ENCODE measurements at places on chromosomes 6 and 20. TPM values are rescaled to one million over a fixed set of nuclear protein-coding genes. Genes with fewer than 3 reads are reported as not detected.

DNA sequence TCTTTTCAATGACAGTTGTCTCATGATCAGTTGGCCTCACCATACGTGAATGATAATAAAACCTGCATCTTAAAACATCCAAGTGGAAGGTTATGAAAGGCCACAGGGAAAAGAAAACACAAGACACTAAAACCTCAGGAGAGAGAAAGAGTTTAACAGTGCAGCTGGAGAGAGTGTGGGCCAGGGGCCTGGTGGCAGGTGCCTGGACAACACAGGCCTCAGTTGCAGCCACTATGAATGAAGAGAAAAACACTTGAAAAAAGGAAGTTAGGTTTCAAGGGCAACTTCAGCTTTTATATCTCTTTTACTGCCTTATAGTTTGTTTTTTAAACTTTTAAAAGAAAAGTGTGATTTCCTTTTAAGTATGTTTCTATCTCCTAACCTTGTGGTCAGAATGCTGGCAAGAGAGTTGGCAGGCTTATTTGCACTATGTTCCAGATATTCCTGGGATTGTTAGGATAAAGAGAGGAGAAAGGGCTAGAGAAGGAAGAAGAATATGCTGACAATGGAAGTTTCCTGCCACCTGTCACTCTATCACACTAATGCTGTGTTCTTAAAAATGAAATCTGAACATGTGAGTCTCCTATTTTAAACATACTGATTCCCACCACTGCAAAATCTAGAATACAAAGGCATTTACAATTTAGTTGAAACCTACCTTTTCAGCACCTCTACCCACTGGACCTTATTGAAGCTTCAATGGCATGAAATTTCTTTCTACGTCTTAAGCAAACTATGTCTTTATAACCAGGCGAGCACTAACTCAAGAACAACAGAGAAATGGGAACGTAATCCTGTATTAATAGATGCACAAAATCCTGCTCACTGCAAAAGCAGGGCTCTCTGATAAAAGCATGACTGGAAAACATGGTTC lies 222.4 kb downstream of the CD83 start:
- H3K4me3 ChIP-seq, result no peak overlapping the region
- H3K36me3 ChIP-seq, result no peaks in the 10 kb centered on the region
- no peak overlapping the region for H3K27ac ChIP-seq
- no peaks in the 10 kb centered on the region for H3K27me3 ChIP-seq
- DNase-seq, result no peak

DNA sequence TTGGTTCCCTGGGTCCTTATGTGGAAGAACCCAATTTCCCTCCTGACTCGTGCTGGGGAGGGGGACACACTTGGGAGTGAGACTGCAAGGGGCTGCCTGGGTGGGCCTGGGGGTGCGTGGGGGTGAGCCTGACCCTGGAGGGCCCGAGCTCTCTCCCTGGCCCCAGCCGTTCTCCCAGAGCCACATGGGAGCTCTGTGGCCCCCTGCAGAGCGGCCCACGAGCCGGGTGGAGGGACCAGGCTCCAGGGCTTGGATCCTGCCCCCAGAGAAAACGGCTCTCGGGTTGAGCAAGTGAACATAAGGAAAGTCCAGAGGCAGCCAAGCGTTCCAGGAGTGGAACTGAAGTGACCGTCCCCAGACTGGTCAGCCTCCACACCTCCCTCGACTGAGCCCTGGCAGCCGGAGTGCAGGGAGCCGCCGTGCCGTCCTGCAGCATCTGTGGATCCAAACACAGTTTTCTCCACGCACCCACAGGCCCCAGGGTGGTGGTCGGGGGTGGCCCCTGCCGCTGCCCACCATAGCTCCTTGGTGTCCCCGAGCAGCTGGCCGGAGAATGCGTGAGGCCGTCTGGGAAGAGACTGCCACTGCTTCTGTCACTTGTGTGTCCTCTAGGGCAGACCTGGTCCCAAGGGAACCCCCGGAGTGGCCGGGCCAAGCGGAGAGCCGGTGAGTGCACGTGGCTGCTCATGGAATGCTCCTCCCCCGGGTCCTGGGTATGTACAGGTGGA lies 10.6 kb downstream of the COL9A3 start:
- H3K27ac ChIP-seq, result no peak overlapping the region
- H3K27me3 ChIP-seq, result no peaks in the 10 kb centered on the region
- no peak overlapping the region for H3K4me3 ChIP-seq
- peaks cover 11% of the 10 kb centered on the region for H3K4me1 ChIP-seq
- no peak for DNase-seq

- no peaks in the 10 kb centered on the region for H3K36me3 ChIP-seq
- H3K27me3 ChIP-seq, result no peaks in the 10 kb centered on the region
- no peak overlapping the region for H3K4me3 ChIP-seq
- no peak overlapping the region for H3K27ac ChIP-seq
Observed at GRCh38 chr6:103167345-103168071, 1692.2 kb downstream of the HACE1 start.

The SRSF12 gene
- 1.8 TPM for total RNA-seq

GRCh38 chr6:142885182-142885867 lies 59.7 kb downstream of the HIVEP2 start:
- no peaks in the 10 kb centered on the region for H3K36me3 ChIP-seq
- peak; percentile 26 for DNase-seq
- H3K4me3 ChIP-seq, result peak overlapping the region; percentile 53
- no peaks in the 10 kb centered on the region for H3K4me1 ChIP-seq

DNA sequence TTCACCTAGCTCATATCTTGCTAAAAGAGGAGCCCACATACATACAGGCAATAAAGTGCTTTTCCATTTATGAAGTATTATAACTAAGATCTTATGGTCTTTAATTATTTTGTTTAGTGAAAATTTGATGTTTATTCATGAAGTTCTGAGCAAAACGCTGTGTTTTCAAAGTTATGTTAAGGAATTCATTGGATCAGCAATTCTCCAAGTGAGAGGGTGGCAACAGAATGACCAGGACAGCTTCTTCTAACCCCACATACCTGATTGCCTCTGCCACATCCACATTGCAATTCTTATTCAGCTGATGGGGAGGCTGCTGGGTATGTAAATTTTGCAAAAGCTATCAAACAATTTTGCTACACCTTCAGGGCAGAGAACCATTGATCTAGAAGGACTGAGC lies 116.8 kb downstream of the OGFRL1 start:
- H3K36me3 ChIP-seq, result peaks cover 3% of the 10 kb centered on the region
- no peak for DNase-seq
- H3K4me1 ChIP-seq, result peaks cover 6% of the 10 kb centered on the region
- no peaks in the 10 kb centered on the region for H3K27me3 ChIP-seq
- no peak overlapping the region for H3K4me3 ChIP-seq

DNA sequence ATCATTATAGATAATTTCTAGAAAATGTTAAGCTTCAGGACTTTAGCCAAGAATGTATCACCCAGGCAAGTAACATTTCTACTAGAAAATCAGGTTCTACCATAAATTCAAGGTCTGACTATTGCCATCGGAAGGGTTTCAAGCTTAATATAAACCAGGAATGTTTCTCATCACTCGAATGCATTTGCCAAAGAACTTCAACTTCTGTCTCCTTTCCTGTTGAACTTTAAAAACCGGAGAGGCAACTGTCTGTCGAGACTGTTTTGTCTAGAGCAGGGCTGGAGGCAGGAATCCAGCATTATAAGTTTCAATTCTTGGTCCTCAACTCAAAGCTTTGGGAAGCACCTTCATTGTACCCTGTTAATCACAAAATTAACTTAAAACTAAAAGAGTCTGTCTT lies 264.7 kb downstream of the ZNF217 start:
- peaks cover 3% of the 10 kb centered on the region for H3K4me1 ChIP-seq
- H3K27ac ChIP-seq, result peak overlapping the region; percentile 52
- no peaks in the 10 kb centered on the region for H3K27me3 ChIP-seq
- no peak for DNase-seq

DNA sequence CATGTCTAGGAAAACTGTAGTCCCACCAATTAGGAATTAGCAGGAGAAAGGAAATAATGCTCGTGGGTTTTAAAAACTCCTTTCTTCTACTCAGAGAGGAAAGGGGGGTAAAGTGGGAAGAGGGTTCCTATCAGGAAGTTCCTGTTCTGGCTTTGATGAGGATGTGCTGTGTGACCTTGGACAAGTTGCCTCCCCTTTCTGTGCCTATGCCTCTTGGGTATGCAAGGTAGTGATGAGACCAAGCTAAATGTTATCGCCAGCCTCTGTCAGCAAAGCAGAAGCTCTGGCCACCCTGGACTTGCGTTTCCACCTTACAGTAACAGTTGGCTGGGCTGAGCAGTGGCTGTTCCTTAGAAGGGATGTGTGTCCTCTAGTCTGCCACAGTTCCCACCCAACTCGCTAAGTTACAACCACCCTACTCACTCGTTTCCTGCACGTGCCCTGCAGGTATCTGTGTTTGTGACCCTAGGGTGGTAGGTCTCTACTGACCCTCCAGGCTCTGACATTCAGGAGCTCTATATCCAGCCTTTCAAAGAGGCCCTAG lies 110.0 kb downstream of the PREX1 start:
- H3K27me3 ChIP-seq, result no peaks in the 10 kb centered on the region
- H3K4me1 ChIP-seq, result no peaks in the 10 kb centered on the region
- DNase-seq, result no peak
- H3K4me3 ChIP-seq, result no peak overlapping the region
- H3K27ac ChIP-seq, result no peak overlapping the region

DNA sequence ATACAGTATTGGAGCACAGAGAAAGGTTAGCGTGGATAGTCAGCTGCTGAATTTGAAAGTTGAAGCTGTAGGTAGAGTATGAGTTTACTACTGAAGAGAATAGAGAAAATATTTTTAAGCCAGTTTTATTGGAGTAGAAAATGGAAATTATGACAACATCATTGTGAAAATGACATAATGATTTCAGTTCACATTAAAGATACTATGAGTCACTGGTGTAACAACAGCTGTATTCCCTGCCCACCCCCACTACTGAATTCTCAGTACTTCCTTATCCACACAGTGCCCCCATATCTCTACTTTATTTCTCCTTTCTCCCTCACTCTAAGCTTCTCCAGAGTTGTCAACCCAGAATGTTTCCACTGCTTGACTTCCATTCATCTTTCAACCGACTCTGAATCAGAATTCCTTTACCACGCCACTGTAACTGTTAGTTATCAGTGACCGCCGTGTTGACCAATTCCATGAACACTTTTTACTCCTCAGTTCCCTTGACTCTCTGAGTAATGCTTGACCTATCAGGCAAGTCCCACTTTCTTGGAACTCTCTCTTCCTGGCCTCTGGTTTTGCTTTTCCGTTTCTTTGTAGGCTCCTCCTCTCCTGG lies 139.6 kb downstream of the AIG1 start:
- H3K27ac ChIP-seq, result no peak overlapping the region
- H3K36me3 ChIP-seq, result no peaks in the 10 kb centered on the region
- no peaks in the 10 kb centered on the region for H3K27me3 ChIP-seq

DNA sequence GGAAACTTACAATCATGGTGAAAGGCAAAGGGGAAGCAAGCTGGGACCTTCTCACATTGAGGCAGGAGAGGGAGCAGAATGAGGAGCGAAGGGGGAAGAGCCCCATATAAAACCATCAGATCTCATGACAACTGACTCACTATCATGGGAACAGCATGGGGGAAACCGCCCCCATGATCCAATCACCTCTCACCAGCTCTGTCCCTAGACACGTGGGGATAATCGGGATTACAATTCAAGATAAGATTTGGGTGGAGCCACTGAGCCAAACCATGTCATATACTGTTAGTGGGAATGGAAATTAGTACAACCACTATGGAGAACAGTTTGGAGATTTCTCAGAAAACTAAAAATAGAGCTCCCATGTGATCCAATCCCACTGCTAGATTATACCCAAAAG lies 163.7 kb downstream of the MANEA start:
- no peaks in the 10 kb centered on the region for H3K4me1 ChIP-seq
- H3K27ac ChIP-seq, result no peak overlapping the region
- no peak for DNase-seq
- no peak overlapping the region for H3K4me3 ChIP-seq
- H3K36me3 ChIP-seq, result no peaks in the 10 kb centered on the region

DNA sequence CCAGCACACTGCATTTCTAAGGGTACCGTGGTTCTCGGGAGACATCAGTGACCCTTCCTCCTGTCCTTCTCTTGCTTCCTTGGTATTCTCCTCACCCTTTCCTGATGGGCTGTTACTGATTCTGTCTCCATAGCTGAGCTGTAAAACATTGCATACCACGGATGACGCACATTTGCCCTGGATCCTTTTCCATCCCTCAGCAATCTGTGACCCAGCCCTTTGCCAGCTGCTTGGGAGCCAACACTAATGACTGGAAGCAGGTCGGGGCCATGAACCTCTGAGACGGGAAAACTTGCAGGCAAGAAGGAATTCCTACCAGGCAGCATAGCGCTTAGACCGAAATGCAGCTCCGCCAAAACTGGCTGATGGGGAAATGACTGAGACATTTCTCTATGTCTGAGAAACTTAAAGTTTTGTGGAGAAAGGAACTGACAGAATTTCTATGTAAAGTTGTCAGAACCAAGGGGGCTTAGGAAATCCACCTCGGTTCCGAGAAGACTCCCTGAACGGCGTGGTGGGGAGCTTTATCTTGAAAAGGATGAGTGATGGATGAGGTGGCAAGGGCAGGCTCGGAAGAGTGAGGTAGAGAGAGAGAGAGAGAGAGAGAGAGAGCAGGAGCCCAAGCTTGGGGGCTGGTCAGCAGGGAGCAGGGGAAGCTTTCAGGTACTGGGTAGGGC lies 19.2 kb downstream of the TUBB2B start:
- peaks cover 6% of the 10 kb centered on the region for H3K4me1 ChIP-seq
- peak overlapping the region; percentile 87 for H3K27ac ChIP-seq
- no peaks in the 10 kb centered on the region for H3K27me3 ChIP-seq
- H3K4me3 ChIP-seq, result no peak overlapping the region

GRCh38 chr6:105990151-105990550 lies 96.0 kb upstream of the PRDM1 start:
- H3K4me1 ChIP-seq, result no peaks in the 10 kb centered on the region
- H3K4me3 ChIP-seq, result no peak overlapping the region
- H3K27me3 ChIP-seq, result no peaks in the 10 kb centered on the region
- H3K36me3 ChIP-seq, result no peaks in the 10 kb centered on the region
- DNase-seq, result no peak

The CCN5 gene
- 16.1 TPM for total RNA-seq

DNA sequence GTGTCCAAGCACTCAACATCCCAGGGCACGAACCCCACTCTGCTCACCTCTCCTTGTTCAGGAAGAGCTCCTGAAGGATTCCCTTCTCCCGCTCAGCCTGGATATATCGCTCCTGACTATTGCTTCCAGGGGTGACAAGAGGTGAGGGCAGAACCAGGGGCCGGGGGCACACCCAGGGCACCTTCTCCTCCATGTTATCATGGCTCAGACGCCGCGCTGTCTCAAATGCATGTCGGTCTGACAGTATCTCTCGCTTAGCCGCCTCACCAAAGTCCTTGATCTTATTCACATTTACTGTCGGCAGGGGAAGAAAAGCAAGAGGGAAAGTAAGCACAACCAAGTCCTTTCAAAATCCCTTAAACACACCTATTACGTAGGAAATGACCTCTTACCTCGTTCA lies 13.1 kb downstream of the PPP1R10 start:
- no peak overlapping the region for H3K4me3 ChIP-seq
- DNase-seq, result no peak
- peaks cover 28% of the 10 kb centered on the region for H3K36me3 ChIP-seq
- no peak overlapping the region for H3K27ac ChIP-seq
- no peaks in the 10 kb centered on the region for H3K4me1 ChIP-seq

GRCh38 chr6:4812068-4812467 lies 35.9 kb downstream of the CDYL start:
- no peaks in the 10 kb centered on the region for H3K27me3 ChIP-seq
- H3K4me1 ChIP-seq, result no peaks in the 10 kb centered on the region
- no peak overlapping the region for H3K27ac ChIP-seq
- no peak for DNase-seq
- no peak overlapping the region for H3K4me3 ChIP-seq

The MAP7 gene
- total RNA-seq, result 16.4 TPM

The GMPR gene
- 16.4 TPM for total RNA-seq

The RIN2 gene
- total RNA-seq, result 82.7 TPM

The CFAP61 gene
- 0.59 TPM for total RNA-seq

- H3K36me3 ChIP-seq, result no peaks in the 10 kb centered on the region
- H3K4me1 ChIP-seq, result no peaks in the 10 kb centered on the region
- H3K27me3 ChIP-seq, result no peaks in the 10 kb centered on the region
- no peak for DNase-seq
- H3K27ac ChIP-seq, result peak overlapping the region; percentile 24
- H3K4me3 ChIP-seq, result no peak overlapping the region
Observed at GRCh38 chr6:169266746-169267591, 13.3 kb upstream of the THBS2 start.

Data from breast epithelium (tissue), 4 donors.